NCI-H2171 treated with DMSO at 0.1 percent for 48 hours (cell line): ENCODE measurements at places on chromosomes 4 and X.

- no peak for DNase-seq
Observed at GRCh38 chr4:99008051-99008450, 12.5 kb downstream of the METAP1 start.

GRCh38 chrX:9654929-9655328 lies 110.7 kb downstream of the GPR143 start:
- no peak for DNase-seq

GRCh38 chr4:168451744-168452390 lies 28.4 kb downstream of the DDX60L start:
- no peak for DNase-seq

DNA sequence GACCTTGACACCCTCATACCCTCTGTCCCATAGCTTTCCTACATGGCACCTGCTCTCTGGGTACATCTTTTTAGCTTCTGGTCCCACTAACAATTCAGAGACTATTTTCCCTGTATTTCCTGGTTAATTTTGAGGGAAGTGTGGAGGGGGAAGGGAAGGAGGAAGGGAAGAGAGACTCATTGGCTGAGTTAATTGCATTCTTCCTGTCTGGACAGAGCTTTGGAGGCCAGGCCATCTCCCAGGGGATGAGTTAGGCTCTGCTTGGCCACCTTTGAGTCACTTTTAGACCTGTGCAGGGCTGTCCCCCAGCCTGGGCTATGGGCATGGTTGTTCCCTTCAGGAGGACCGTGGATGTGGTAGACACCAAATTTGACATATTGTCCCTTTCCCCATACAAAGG lies 167.9 kb upstream of the PGRMC2 start:
- no peak for DNase-seq

- no peak for DNase-seq
Observed at GRCh38 chrX:2793752-2794151, 35.0 kb upstream of the GYG2 start.

DNA sequence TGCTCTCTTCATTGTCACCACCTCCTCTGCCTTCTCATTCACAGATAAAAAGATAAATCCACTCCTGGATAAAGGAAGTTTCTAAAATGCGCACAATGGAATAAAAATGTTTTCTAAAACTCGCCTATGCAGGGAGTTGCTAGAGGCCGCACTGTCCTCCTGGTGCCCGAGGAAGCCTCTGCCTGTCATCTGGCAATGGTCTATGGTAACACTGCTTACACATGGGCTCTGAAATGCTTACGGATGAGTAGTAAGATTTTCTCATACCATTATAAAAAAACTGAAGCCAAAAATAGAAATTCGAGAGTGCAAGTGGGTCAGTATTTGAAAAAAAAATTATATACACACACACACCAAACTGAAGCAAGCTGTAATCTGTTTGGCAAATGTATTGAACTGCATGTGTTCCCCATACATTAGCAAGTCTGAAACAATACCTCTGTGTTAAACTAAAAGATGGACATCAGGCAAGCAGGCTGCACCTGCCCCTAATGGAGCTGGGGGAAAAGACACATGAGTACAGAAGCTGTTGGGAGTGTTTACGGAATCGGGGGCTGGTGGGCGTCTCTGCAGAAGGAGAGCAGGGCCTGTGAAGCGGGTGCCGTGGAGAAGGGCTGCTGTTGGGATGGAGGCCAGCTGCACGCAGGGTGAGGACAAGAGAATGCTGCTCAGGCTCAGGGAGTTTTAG lies 103.3 kb upstream of the FAT1 start:
- DNase-seq, result no peak
